ENCODE measurements at places on chromosomes 5 and 9.

DNA sequence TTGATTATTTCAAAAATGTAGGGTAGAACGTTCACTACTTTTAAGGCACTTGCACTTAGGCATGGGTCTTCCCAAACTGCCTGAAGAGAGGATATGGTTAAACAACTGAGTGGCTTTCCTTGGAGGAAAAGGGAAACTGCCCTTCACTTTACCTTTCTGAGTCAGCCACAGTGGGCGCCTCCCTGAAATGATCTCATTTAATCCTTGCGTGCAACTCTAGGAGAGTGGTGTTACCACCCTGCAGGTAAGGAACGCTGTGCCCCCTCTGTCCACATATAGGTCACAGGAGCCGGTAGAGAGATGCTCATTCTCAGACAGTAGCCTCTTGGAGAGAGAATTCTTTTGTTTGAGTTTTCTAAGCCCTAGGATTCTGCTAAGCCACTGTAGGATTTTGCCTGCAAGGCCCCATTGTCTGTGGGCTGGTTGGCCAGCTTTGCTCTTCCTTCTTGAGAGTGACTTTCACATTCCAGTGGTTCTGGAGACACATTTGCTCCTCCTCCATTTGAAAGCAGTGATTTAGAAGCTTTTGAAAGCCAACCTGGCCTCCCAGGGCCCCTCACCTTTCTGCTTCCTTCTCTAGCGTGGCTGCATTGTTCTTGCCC lies 110.3 kb upstream of the CTSL start:
- no peak for DNase-seq
- no peak overlapping the region for H3K4me3 ChIP-seq
- H3K36me3 ChIP-seq = no peaks in the 10 kb centered on the region
- peaks cover 3% of the 10 kb centered on the region for H3K27me3 ChIP-seq

GRCh38 chr9:107942856-107943255 lies 453.3 kb upstream of the KLF4 start:
- DNase-seq = no peak
- H3K4me3 ChIP-seq = no peak overlapping the region
- H3K27ac ChIP-seq = no peak overlapping the region
- H3K36me3 ChIP-seq = no peaks in the 10 kb centered on the region

DNA sequence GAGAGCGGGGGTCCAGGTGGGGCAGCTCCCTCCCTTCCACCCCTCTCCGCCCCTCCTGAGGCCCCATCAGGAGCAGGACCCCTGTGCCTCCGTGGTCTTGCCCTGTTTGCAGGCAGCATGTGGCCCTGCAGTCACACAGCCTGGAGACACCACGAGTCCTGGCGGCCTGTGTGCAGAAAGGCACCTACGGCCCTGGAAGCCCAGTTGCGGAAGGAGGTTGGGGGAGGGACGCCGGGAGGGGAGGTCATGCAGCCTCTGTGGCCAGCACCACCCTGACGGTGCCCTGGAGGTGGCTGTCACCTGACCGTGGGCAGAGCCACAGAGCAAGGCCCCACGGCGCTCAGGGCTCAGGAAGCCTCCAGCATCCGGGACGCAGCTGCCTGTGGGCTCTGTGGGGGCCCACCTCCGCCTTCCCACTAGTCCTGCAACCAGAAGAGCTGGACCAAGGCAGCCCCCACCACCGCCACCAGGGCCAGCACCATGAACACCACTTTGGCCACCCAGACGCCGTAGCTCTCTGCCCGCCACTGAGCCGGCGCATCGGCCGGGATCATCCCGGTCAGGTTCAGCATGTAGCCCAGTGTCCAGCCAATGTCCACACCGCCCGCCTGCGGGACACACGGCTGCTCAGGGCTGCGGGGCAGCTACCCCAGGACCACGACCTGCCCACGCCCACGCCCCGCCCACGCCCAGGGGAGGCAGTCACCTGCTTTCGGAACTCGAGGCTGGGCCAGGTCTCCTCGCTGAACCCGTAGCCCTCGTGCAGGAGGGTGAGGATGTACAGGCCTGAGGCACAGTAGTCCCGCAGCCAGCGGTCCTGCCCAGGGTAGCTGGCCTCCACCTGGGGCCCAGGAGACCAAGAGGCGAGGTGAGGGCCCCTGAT lies 6.4 kb downstream of the ENTPD8 start:
- H3K4me3 ChIP-seq = no peak overlapping the region
- H3K36me3 ChIP-seq = no peaks in the 10 kb centered on the region
- no peak overlapping the region for H3K27ac ChIP-seq

DNA sequence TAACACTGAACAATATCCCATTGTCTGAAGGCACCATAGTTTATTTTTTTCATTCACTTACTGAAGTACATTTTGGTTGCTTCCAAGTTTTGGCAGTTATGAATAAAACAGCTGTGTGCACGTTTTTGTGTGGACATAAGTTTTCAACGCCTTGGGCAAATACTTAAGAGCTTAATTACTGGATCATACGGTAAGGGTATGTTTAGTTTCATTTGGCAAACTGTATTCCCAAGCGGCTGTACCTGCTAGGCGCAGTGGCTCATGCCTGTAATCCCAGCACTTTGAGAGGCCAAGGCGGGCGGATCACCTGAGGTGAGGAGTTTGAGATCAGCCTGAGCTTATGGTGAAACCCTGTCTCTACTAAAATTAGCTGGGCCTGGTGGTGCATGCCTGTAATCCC lies 63.7 kb upstream of the FAM120A start:
- H3K4me3 ChIP-seq = no peak overlapping the region
- DNase-seq = no peak
- H3K27me3 ChIP-seq = peaks cover 36% of the 10 kb centered on the region
- H3K27ac ChIP-seq = no peak overlapping the region

DNA sequence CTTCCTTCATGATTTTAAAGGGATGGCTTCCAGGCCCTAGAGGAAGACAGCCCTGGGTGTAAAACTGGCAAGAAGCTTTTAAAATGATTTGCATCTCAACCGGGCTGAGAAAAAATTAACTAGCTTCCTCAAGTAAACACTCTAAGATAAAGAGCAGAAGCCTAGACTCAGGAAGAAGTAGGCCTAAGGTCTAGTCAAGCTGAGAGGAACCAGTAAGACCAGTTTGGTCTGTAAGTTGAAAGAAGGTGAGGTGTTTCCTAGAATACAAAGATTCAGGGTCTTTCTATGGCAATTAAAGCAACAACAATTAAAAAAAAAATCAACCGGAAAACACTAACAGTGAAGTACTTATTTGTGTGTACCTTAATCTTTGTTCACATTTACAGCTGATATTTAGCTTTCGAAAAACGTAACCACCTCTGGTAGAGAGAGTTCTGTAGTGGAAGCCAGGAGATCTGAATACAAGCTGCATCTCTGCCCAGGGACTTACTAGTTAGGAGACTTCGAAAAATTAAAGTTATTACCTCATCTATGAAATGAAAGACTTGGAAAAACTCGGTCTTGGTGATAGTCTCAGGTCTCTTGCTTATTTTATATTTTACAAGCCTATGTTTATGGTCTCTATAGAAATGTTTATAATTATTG lies 75.7 kb downstream of the TUSC1 start:
- no peaks in the 10 kb centered on the region for H3K27me3 ChIP-seq
- H3K4me1 ChIP-seq = no peaks in the 10 kb centered on the region
- H3K36me3 ChIP-seq = no peaks in the 10 kb centered on the region
- H3K27ac ChIP-seq = no peak overlapping the region
- DNase-seq = no peak

- peaks cover 10% of the 10 kb centered on the region for H3K27me3 ChIP-seq
- no peak for DNase-seq
- no peaks in the 10 kb centered on the region for H3K4me1 ChIP-seq
- H3K4me3 ChIP-seq = no peak overlapping the region
- no peak overlapping the region for H3K27ac ChIP-seq
These were observed 340.4 kb downstream of the EBF1 start for GRCh38 chr5:158759283-158759682.

DNA sequence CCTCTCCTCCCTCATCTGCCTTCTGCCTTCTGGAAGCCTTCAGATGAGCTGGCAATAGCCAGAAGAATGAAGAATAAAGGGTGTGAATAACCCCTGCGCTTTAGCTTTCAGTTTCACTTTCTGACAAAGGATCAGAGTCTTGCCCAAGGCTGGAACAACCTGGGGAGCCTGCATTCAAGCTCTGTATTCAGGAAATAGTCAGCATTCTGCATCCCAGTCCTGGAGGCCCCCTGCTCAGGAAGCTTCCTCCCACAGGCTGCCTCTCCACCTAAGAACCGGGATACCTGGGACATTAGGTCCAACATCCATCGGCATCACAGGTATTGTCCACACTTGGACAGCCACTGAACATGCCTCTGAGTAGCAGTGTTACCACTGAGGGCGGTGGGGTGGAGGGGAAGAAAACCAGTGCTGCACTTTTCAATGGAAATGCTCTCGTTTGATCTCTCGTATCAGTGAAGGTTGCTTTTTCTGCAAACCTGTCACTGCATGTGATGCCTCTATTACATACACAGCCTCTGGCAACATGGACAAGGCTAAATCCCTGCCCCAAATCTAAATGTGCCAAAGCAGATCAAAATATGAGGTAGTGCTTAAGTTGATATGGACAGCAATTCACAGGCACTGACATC lies 39.8 kb upstream of the ACO1 start:
- no peak for DNase-seq
- no peak overlapping the region for H3K27ac ChIP-seq
- no peaks in the 10 kb centered on the region for H3K36me3 ChIP-seq

DNA sequence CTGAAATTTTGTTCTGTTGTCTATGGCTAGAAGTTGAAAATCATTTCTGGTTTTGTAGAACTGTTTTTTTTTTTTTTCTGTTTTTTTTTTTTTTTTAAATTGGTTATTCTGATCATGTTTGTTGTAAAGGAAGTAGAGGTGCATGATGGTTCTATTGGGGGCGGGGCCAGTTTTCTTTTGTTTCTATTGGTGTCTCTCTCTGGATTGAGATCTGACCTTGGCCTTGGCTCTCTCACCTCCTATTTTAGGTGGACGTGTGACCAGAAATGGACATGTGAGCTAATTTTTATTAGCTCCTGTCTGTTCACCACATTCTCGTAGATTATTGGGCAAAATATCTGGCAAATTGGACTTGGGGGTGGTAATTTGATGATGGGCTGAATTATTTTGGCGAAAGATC lies 3.2 kb downstream of the ZNF618 start:
- H3K27ac ChIP-seq = no peak overlapping the region
- H3K4me1 ChIP-seq = peaks cover 5% of the 10 kb centered on the region

DNA sequence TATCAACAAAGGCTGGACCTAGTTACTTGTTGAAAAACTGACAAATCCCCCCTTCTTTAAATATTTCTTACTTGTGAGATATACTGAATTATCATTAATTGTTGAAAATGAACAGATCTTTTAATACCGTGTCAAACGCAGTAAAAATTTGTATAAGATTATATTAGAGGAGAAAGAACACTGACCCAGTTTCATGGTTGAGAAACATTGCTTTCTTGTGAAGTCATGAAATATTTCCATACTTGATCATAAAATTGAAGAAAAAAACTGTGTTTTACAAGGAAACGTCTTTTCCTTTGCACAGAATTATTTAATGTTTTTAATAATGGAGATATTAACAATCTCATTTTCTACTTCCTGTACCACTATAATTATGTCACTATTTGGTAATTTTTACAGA lies 45.8 kb downstream of the MOCS2 start:
- no peak for DNase-seq
- H3K4me1 ChIP-seq = peaks cover 6% of the 10 kb centered on the region
- H3K4me3 ChIP-seq = no peak overlapping the region
